ENCODE measurements at places on chromosomes 4 and X. TPM values are rescaled to one million over a fixed set of nuclear protein-coding genes. Genes with fewer than 3 reads are reported as not detected.

The PCSK1N gene
- total RNA-seq, result 55.4 TPM

The CNGA1 gene
- total RNA-seq, result 1.00 TPM

The EDA gene
- total RNA-seq, result 3.0 TPM

The PDE6B gene
- 10.4 TPM for total RNA-seq

The F8A2 gene
- not detected for total RNA-seq

The AMTN gene
- not detected for total RNA-seq

The TLR3 gene
- not detected for total RNA-seq

The GK gene
- total RNA-seq, result 16.3 TPM

The NUDT11 gene
- total RNA-seq, result 17.9 TPM

The MUC7 gene
- total RNA-seq, result not detected

The C4orf51 gene
- total RNA-seq, result not detected

The BMP3 gene
- 4.9 TPM for total RNA-seq
